Stimulated activated CD8-positive, alpha-beta memory T cell treated with anti-CD3 and anti-CD28 coated beads, Interleukin-2, amount 100 ng/mL, for 1 hour (primary cell): ENCODE measurements at places on chromosomes 16 and 17.

DNA sequence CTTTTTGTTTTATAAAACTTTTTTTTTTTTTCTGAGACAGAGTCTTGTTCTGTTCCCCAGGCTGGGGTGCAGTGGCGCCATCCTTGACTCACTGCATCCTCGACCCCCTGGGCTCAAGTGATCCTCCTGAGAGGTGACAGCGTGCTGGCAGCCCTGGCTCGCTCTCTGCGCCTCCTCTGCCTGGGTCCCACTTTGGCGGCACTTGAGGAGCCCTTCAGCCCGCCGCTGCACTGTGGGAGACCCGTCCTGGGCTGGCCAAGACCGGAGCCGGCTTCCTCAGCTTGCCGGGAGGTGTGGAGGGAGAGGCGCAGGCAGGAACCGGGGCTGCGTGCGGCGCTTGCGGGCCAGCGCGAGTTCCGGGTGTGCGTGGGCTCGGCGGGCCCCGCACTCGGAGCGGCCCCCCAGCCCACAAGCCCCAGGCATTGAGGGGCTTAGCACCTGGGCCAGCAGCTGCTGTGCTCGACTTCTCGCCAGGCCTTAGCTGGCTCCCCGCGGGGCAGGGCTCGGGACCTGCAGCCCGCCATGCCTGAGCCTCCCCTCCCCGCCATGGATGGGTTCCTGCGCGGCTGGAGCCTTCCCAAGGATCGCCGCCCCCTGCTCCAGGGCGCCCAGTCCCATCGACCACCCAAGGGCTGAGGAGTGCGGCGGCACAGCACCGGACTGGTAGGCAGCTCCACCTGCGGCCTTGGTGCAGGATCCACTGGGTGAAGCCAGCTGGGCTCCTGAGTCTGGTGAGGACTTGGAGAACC, 49.6 kb upstream of the HELZ start:
- no peak for DNase-seq

- DNase-seq: no peak
Measured at GRCh38 chr17:66142428-66142827, 49.5 kb downstream of the CEP112 start.

- DNase-seq: no peak
Measured at GRCh38 chr16:22786691-22787090, 27.3 kb upstream of the HS3ST2 start.

- no peak for DNase-seq
Measured at GRCh38 chr17:5434984-5435383, 4.0 kb downstream of the C1QBP start.

DNA sequence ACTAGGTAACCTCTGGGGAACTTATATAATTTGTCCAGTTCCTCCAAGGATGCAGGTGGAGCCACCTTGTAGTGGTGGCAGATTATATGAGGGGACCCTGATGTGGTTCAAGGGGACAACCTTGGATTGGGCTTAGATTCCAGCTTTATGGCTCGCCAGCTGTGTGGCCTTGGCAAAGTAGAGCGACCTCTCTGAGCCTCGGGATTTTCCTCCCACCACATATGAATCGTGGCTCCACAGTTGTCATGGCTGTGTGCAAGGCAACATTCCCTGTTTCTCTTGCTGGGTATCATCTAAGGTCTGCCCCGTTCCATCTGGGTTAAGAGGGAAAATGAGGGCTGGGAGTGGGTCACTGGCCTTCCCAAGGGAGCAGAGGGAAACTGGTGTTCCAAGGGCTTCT, 104.6 kb downstream of the RAB11FIP4 start:
- no peak for DNase-seq

DNA sequence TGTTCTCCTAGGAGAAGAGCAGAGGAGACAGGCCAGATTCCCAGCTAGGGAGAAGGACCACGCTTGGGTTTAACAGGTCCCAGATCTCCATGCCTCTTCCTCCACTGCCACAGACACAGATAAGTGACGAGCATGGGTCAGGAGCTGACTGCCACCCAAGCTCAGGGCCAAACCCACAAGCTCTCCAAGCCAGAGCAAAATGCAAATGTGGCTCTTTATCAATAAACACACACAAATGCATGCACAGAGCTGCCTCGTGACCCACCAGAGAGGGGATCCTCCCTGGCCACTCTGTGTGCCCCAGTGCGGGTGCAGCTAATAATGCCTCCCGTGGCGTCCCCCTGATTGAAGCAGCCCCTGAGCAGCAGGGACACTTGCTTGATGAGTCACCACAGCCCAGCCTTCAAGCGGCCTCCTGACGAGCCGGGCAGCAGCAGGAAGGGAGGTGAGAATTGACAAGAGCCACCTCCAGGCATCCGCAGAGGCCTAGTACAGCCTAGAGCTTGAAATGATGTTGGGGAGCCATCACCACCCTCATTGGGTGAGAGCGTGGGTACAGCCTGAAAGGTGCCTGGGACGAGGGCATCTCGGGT, 143.9 kb downstream of the CCDC182 start:
- no peak for DNase-seq

GRCh38 chr16:72044825-72045359, 9.4 kb upstream of the HP start:
- DNase-seq: no peak

GRCh38 chr17:41284043-41284442, 8.5 kb downstream of the KRTAP9-7 start:
- DNase-seq: no peak
